ENCODE measurements at places on chromosomes 3 and 15.

DNA sequence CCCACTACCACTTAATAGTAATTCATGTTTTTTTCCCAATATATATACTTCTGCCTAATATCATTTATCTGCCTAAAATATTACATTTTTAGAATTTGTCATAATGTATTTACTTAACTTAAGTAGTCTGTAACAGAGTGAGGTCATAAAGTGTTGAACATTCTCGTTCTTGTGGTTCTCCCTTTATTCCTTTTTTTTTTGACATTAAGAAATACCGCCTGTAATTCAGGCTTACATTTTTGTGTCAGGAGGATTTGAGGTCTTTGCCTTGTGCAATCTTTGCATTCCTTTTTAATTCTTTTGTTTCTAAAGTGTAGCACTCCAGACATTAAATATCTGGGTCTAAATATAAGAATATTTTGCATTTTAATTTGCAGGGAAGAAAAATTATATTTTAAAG, 315.4 kb downstream of the PTPRG start:
- no peak for DNase-seq

GRCh38 chr15:78997981-78998499, 53.2 kb upstream of the CTSH start:
- no peak for DNase-seq

DNA sequence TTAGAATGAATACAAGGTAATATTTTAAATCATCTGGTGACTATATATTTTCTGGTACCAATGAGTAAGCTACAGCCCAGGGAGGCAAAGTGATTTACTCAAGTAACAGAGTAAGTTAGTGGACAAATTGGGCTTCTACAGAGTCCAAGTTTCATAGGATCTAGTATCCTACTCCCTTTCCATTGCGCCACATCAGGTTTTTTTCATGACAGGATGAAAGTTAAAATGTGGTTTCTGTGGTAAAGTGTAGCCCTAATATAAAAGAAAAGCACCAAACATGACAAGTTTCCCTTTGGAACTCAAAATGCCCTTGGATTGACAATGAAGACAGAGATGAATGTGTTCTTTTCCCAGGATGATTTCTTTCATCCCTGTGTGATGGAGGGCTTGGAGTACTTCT, 350.8 kb upstream of the ZNF385D start:
- DNase-seq = no peak

DNA sequence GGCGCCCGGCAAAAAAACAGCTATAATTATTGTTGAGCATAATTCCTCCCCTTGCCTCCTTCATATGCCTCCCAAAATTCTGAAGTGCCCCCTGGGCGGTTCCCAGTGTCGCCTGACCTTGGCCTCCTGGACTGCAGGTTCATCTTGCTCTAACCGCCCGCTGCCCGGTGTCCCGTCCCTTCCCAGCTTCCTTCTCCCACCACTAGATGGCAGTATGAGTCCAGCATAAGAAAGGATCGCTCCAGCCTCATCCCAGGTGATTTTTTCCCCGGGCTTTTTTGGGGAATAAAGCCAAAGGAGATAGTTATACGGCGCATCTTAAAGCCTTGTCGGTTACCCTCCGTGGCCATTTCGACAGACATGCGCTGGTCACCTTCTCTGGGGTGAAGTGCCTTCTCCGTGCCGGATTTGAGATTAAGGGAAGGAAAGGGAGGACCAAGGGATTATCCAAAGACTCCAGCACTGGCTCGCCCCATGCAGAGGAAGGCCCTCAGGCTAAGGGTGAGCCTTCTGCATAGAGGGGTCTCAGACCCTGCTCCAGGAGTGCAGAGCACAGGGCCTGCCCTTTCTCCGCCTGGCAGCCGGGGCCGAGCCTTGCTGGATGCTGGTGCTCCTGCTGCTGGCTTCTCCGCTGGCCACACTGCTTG, 45.8 kb upstream of the TRA2B start:
- peak; percentile 52 for DNase-seq

GRCh38 chr3:155407331-155407730, 113.8 kb upstream of the STRIT1 start:
- no peak for DNase-seq

DNA sequence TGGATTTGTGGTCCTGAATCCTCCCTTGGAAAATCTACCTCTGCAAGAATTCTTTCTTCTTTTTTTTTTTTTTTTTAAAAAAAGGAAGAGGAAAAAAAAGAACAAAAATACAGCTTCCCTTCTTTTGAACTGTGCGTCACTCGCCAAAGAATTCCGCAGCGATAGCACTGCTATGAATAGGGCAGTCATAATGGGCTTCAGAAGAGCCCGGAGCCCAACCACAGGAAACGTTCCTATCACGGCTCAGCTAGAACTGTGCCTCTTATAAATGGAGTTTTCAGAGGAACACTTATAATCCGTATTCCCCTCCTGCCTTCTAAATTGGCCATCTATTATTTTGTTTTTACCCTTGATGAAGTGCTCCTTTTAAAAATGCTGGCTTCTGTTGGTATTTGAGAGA, 227.7 kb downstream of the ADAMTS17 start:
- no peak for DNase-seq

DNA sequence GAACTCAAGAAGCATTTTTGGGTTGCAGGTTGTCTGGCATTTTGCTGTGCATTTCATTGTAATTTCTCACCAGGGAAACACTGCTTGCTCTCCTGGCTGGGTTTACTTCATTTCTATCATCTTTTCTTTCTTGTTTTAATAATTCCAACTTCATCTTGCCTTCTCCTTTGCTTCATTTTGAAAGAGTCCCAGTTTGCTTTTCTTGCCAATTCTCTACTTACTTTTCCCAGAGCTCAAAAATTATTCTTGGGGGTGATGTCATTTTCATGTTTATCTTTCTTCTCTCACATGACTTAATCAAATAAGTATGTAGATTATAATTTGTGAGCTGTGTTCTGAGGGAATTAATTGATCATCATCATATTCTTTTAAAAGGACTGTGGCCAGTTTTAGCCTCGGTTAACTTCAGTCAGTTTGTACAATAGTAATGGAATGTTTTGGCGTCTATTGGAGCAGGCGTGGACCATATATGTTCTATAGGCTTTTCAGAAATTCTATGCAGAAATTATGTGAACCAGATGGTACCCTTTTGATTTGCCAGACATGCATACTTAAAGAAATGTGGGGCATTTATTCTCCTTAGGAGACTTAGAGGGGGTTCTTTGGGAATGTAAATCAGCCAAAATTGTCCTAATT, 30.1 kb downstream of the SH3GL3 start:
- no peak for DNase-seq

DNA sequence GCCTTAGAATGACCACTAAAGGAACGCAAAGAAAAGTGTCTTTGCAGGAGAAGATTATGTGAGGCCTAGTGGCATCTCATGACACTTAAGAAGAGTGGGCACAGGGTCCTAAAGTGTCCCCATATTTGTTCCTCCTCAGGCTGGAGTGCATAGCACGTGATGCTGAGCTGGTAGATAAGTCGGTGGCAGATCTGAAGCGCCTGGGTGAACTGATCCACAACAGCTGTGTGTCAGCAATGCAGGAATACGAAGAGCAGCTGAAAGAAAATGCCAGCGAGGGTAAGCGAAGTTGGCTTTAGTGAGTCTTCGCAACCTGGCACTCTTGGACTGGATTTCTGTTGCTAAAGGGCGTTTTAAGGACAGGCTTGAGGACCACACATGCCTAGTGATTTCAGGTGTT, 92.6 kb downstream of the CHD2 start:
- no peak for DNase-seq

- no peak for DNase-seq
These were observed 159.5 kb downstream of the CHSY1 start for GRCh38 chr15:101092156-101092866.

- no peak for DNase-seq
These were observed 112.2 kb downstream of the FEZF2 start for GRCh38 chr3:62261121-62261520.

DNA sequence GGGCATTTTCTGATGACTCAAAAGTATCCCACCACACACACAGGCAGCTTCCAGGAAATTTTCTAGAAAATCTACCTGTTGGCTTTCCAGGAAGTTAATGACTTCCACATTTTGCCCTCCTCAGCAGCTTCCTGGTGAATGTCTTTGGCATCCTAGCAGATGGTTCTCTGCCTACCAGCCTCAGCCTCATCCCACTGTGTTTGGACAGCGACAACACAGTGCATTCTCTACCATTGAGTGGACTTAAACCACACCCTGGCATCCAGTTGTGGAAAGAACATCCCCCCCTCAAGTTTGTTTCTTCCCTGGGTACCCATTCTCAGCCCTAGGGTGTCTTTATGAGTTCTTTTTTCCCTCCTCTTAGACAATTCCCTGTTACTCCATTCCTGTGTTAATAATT, 50.8 kb upstream of the GADL1 start:
- no peak for DNase-seq

- no peak for DNase-seq
These were observed 53.4 kb downstream of the PSMD6 start for GRCh38 chr3:63969876-63970275.

DNA sequence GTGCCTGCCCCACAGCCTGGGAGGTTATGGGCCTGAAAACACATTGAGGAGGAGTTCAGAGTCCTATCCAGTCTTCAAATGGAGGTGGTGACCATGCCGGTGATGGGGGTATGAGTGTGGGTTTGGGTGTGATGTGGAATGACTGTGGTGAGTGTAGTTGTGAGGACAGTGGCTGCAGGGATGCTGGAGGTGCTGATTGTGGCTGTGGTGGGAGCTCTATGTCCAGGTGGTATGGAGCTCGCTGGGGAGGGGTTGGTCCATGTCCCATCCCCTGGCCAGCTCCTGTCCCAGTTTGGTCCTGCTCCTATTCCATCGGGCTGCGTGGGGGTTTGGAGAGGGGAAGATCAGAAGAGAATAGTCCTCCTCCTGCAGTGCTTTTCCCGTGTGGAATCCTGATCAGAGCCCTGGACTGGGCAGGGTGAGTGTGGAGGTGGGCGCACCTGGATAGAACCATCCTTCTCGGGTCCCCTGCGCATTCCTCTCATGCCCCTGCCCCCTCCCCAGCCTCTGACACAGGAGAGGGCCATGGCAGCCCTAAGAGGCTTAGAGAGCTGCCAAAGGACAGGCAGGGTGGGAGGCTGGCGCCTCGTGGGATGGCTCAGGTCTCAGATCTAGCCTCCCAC, 23.0 kb upstream of the GOLGA6C start:
- no peak for DNase-seq

DNA sequence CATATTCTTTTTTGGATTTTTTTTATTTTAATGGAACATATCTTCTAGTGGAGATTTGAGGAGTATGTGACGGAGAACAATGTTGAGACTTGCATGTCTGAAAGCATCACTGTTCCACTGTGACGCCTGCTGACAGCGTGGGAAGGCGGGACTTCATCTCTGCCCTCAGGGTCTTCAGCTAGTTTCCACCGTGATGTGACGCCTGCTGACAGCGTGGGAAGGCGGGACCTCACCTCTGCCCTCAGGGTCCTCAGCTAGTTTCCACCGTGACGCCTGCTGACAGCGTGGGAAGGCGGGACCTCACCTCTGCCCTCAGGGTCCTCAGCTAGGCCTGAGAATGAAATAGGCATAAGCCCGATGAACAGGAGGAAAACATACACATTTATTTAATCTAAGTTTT, 70.7 kb downstream of the LMLN start:
- DNase-seq = no peak

GRCh38 chr15:69244798-69245197, 53.9 kb upstream of the PAQR5 start:
- no peak for DNase-seq

- no peak for DNase-seq
These were observed 318.7 kb upstream of the SEMA6D start for GRCh38 chr15:47398594-47398993.

DNA sequence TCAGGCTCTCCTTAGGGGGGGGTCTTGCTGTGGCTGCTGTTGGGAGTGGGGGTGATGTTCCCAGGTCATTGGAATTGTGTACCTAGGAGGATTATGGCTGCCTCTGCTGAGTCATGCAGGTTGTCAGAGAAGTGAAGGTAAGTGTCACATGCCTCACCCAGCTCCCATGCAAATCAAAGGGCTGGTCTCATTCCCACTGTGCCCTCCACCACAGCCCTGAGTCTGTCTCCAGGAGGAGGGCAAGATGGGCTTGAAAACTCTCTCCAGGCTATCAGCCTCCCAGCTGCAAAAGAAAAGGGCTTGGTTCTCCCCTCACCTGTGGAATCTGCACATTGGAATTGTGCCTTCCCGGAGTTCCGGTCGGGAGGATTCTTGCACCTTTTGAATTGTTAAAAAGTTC, 580.5 kb downstream of the NSUN3 start:
- no peak for DNase-seq

DNA sequence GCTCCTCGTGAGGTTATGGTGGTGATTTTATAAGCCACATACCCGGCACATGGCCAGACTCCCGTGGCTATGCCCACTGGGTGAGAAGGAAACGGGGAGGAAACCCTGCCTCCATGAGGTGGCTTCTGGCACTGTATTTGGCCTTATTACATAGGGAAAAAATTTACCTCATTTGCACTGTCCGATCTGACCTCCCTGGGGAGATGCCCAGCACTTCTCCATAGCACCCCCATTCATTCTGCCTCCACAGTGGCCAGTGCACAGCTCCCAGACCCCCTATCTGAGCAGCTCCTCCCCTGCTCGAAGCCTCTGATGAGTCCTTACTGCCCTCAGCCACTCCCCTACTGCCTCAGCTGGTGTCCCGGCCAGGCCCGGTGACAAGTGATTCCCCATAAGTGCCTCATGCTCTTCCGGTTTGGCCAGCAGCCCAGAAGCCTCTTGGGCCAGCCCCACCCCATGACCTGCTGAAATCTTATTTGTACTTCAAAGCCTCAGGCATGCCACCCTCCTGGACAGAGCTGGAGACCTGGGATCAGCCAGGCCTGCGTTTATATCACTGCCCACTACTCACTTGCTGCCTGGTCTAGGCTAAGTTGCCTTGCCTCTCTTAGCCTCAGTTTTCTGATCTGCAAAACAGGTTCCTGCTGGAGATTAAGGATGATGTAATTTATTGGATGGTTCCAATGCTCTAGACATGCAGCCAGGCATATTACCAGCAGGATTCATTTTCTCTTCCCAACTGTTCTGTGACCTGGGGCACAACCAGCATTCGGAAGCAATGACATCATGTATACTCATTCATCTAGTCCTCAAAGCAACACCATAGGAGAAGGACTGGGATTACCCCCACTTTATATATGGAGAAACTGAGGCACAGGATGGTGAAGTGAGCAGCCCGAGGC, 30.6 kb upstream of the SLC6A6 start:
- DNase-seq = peak; percentile 26

DNA sequence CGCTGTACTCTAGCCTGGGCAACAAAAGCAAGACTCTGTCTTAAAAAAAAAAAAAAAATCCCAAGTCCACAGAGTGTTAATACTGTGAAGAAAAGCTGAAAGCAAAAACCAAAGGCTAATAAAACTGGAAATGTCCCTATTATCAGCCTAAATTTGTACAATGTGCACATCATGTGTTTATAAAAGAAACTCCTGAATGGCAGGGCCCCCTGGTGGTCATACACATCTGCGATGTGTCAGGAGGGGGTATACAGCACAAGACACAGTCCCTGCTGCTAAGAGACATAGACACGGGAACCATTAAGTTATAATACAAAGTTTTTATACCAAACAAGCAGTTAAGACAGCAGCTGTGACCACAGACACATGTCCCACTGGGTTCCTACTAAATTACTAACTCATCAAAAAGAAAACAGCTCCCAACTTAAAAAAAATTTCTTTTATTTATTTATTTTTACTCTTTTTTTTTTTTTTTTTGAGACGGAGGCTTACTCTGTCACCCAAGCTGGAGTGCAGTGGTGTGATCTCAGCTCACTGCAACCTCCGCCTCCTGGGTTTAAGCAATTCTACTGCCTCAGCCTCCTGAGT, 31.0 kb downstream of the IDH2 start:
- peak; percentile 44 for DNase-seq

GRCh38 chr3:61955483-61955882, 394.1 kb downstream of the PTPRG start:
- no peak for DNase-seq
